Left ventricle myocardium inferior (tissue), 1 donor: ENCODE measurements at places on chromosomes 11 and 22. TPM values are rescaled to one million over a fixed set of nuclear protein-coding genes. Genes with fewer than 3 reads are reported as not detected.

DNA sequence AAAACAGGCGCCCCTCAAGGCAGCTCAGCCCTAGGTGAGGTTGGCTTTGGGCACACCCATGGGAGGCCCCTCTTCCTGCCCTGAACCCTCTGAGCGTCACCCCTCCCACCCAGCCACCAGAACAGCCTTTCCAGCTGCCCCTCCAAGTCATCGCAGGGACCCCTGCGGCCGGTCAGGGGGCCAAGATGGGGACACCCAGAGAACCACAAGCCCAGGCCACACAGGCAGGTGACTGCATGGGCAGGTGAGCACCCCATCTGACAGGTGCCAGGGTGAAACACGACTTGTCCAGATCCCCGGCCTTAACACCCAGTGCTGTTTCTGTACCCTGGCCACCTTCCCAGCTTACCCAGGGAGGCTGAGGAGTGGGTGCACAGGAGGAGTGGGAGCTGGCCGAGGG is 24.6 kb upstream of the GRAMD4 start:
- peak overlapping the region; percentile 94 for H3K27ac ChIP-seq
- H3K4me1 ChIP-seq, result peaks cover 94% of the 10 kb centered on the region
- no peak for DNase-seq
- H3K4me3 ChIP-seq, result no peak overlapping the region
- H3K27me3 ChIP-seq, result no peaks in the 10 kb centered on the region

DNA sequence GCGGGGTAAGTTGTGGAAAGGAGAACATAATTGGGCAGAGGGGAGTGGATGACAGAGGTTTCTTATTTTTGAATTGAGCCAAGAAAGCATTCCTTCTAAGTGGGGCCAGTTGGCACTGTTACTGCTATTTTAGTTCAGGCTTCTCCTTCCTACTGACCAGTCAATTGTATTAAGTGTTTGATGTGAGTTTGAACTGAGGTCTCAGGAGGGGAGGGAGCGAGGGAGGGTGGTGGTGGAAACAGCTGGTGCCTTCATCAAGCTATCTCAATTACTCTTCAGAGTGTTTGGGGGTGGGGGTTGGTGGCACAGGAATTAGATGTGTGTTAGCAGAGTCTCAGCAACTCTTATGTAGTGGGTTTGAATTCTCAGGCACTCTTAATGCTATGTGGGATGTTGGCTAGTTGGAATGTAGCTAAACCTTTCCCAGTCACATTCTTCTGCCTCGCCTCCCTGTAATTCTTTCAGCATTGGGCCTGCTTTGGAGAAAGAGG is 14.5 kb downstream of the CTNND1 start:
- DNase-seq, result peak; percentile 31
- no peaks in the 10 kb centered on the region for H3K27me3 ChIP-seq
- H3K4me1 ChIP-seq, result peaks cover 100% of the 10 kb centered on the region
- H3K27ac ChIP-seq, result peak overlapping the region; percentile 97

GRCh38 chr11:60851327-60852104 is 4.2 kb downstream of the PTGDR2 start:
- peaks cover 13% of the 10 kb centered on the region for H3K27me3 ChIP-seq
- no peak for DNase-seq

DNA sequence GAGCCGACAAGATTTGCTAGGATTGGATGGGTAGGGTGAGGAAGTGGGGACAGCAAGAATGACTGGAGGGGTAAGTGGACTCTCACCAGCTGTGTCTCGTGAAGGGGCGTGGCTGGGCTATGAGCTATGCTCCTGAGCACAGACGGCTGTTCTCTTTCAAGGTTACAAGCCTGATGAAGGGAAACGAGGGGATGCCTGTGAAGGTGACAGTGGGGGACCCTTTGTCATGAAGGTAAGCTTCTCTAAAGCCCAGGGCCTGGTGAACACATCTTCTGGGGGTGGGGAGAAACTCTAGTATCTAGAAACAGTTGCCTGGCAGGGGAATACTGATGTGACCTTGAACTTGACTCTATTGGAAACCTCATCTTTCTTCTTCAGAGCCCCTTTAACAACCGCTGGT is 19.9 kb downstream of the F2 start:
- no peaks in the 10 kb centered on the region for H3K4me1 ChIP-seq
- DNase-seq, result no peak
- H3K27me3 ChIP-seq, result no peaks in the 10 kb centered on the region
- no peak overlapping the region for H3K4me3 ChIP-seq
- no peak overlapping the region for H3K27ac ChIP-seq

GRCh38 chr11:95659088-95659487 is 130.5 kb downstream of the FAM76B start:
- no peaks in the 10 kb centered on the region for H3K27me3 ChIP-seq
- H3K4me1 ChIP-seq, result no peaks in the 10 kb centered on the region
- H3K27ac ChIP-seq, result no peak overlapping the region
- no peak overlapping the region for H3K4me3 ChIP-seq
- no peak for DNase-seq

GRCh38 chr22:41943661-41944209 is 3.2 kb downstream of the CENPM start:
- no peaks in the 10 kb centered on the region for H3K27me3 ChIP-seq
- H3K4me1 ChIP-seq, result peaks cover 33% of the 10 kb centered on the region
- H3K4me3 ChIP-seq, result no peak overlapping the region
- DNase-seq, result no peak

DNA sequence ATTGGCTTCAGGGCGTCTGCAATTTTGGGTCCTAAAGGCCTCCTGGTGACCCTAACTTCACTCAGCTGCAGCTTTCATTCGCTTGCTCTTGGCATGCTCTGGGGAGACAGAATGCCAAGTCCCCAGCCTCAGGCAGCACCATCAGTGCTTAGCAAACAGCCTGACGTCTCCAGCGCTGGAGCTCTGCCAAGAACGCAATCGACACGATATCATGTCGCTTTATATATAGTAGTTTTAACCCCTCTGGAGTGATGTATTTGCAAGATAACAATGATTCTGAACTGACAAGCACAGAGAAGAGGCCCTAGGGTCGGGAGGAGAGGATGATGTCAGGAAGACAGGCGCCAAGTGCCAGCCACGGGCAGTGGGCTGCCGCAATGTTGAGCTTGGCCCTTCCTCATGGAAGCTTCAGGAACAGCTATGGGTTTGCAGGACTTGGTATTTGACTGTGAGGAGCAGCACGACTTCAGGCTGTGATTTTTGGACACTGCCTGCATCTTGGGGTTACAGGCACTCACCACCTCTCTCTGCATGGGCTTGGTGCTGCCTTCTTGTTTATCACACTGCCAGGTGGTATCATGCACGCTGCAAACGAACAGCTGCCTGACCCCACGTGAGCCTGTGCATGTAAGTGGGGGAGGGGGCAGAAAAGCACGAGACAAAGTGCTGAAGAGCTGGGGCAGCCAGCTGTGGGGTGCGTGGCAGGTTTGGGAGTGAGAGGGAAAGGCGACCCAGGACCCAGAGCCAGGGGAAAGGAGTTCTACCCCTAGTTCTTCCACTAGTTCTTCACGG is 26.1 kb downstream of the B3GAT1 start:
- DNase-seq, result no peak
- no peak overlapping the region for H3K4me3 ChIP-seq
- H3K27ac ChIP-seq, result no peak overlapping the region
- H3K4me1 ChIP-seq, result no peaks in the 10 kb centered on the region
- H3K27me3 ChIP-seq, result peaks cover 94% of the 10 kb centered on the region

GRCh38 chr11:59114344-59114743 is 7.3 kb downstream of the FAM111B start:
- H3K27ac ChIP-seq, result no peak overlapping the region
- no peaks in the 10 kb centered on the region for H3K4me1 ChIP-seq
- H3K27me3 ChIP-seq, result peaks cover 14% of the 10 kb centered on the region
- H3K36me3 ChIP-seq, result no peaks in the 10 kb centered on the region
- H3K4me3 ChIP-seq, result no peak overlapping the region

GRCh38 chr11:92340839-92341238 is 116.2 kb downstream of the FAT3 start:
- no peaks in the 10 kb centered on the region for H3K4me1 ChIP-seq
- DNase-seq, result no peak
- peaks cover 10% of the 10 kb centered on the region for H3K27me3 ChIP-seq
- H3K4me3 ChIP-seq, result no peak overlapping the region
- H3K27ac ChIP-seq, result no peak overlapping the region

DNA sequence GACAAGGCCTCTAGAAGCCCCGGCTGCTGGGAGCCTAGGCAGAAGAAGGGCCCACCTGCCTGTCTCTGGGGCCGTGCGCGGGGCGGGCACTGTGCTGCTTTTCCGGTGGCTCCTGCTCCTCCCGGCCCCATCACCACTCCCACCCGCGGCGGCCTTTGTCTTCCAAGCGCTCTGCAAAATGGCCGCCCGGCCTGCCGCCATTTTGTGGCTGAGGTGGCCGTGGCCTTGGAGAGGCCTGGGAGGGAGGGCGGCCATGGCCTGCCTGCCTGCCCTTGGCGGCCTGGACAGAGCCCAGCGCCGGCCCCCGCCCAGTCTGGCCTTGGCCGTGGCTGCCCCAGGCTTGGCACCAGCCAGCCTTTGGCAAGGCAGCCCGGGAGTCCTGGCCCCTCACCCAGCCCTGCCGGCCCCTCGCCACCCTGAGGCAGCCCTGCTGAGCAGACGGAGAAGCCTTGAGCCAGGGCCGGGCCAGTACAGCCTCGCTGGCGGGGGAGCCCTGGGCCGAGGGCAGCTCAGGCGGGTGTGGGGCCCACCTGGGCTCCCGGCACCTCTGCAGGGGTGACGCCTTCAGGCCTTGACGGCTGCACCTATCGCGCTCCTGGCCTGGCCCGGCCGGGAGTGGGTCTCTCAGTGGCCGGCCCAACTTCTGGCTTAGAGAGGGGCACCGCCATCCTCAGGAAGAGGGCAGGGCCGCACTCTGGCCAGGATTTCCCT is 46.0 kb upstream of the PPARA start:
- H3K4me1 ChIP-seq, result peaks cover 99% of the 10 kb centered on the region
- H3K36me3 ChIP-seq, result peaks cover 56% of the 10 kb centered on the region
- H3K4me3 ChIP-seq, result peak overlapping the region; percentile 33
- peak overlapping the region; percentile 88 for H3K27ac ChIP-seq
- H3K27me3 ChIP-seq, result no peaks in the 10 kb centered on the region

DNA sequence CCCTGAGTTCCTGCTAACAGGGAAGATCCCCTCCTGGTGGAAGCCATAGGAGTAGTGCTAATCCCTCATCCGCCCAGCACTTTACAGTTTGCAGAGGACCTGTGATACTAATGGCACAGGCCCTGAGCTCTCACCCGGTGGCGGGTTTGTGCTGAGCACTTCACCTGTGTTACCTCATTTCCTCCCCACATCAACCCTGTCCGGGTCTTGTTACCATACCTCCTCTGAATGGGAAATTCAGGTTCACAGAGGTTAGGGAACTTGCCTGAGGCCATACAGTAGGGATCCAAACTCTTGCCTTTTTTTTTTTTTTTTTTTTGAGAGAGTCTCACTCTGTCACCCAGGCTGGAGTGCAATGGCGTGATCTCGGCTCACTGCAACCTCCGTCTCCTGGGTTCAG is 25.2 kb downstream of the CAPN1 start:
- H3K36me3 ChIP-seq, result peaks cover 77% of the 10 kb centered on the region
- DNase-seq, result no peak
- H3K27me3 ChIP-seq, result no peaks in the 10 kb centered on the region
- peaks cover 6% of the 10 kb centered on the region for H3K4me1 ChIP-seq

DNA sequence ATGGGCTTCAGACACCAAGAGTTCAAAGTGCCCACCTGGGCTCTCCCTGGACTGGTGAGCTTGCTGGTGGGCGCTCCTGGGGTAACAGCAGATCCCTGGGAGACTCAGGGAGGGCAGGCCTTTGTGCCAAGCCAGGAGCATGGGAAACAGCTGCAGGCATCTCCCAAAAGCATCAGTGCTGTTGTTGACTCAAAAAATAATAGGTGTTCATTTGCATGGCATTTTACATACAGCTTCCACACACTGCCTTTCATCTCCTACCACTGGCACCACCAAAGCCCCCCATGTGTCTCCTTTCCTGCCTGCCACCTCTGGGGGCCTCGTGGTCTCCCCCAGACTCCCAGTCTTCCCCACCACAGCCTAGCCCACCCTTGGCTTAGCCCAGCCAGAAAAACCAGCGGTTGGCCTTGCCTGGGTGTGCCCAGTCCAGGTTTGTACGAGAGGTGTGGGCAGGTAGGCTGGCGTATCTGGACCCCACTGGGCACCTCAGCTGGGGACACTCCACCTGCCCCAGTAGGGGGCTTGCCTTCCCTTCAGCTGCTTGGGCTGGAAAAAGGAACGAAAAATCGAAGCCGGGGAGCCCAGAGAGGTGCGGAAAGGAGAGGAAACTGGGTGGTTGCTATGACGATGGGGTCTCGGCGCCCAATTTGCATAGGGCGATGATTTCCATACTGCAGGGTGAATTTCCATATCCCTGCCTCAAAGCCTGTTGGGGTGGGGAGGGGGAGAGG is 15.0 kb downstream of the POU2F3 start:
- no peak overlapping the region for H3K4me3 ChIP-seq
- H3K27me3 ChIP-seq, result peaks cover 83% of the 10 kb centered on the region
- no peak overlapping the region for H3K27ac ChIP-seq
- peaks cover 21% of the 10 kb centered on the region for H3K4me1 ChIP-seq

DNA sequence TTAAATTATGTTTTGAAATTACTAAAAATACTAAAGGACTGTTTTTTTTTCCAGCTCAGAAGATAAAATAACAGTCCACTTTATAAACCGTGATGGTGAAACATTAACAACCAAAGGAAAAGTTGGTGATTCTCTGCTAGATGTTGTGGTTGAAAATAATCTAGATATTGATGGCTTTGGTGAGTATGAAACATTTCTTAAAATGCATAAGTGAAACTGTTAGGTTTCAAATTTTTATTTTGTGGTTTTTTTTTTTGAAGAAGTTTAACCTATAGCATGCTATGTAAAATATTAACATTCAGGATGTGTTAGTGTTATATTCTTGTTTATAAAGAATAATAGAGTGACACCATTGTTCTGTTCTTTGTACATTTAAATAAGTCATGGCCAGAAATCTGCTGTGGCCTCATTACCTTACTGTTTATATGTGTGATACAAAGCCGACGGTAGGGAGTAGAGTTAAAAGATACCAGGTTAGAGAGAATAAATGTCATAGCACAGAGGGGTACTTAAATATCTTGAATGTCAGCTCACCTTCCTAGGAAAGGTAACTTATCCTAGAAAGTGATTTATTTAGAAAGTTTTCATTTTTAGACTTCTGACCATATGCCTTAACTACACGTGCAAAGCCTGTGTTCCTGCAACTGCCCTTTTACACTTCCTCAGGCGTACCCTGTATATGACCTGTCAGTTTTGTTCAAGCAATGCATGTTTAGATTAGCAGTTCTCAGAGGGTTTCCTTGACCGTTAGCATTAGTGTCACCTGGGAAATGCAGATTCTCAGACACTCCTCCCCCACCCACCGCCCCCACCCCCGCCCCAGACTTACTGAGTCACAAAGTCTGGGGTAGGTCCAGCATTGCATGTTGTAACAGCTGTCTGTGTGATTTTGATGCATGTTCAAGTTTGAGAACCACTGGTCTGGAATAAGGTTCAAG is 6.3 kb downstream of the FDX1 start:
- no peak overlapping the region for H3K4me3 ChIP-seq
- H3K36me3 ChIP-seq, result peaks cover 28% of the 10 kb centered on the region
- H3K4me1 ChIP-seq, result peaks cover 47% of the 10 kb centered on the region
- no peak for DNase-seq
- H3K27me3 ChIP-seq, result no peaks in the 10 kb centered on the region
- no peak overlapping the region for H3K27ac ChIP-seq

GRCh38 chr11:7498193-7498592 is 12.9 kb downstream of the OLFML1 start:
- H3K4me1 ChIP-seq, result peaks cover 9% of the 10 kb centered on the region
- DNase-seq, result no peak
- no peaks in the 10 kb centered on the region for H3K36me3 ChIP-seq
- H3K27ac ChIP-seq, result no peak overlapping the region
- no peak overlapping the region for H3K4me3 ChIP-seq

The MYH9 gene
- total RNA-seq, result 150 TPM

The FLRT1 gene
- total RNA-seq, result 0.44 TPM

The MICALL1 gene
- total RNA-seq, result 14.8 TPM

The PRRG4 gene
- total RNA-seq, result 0.33 TPM

The OR52E8 gene
- total RNA-seq, result not detected

The DDX25 gene
- 0.14 TPM for total RNA-seq

The MS4A15 gene
- total RNA-seq, result not detected

The P4HA3 gene
- 0.16 TPM for total RNA-seq
